ENCODE measurements at places on chromosomes 6 and 20.

DNA sequence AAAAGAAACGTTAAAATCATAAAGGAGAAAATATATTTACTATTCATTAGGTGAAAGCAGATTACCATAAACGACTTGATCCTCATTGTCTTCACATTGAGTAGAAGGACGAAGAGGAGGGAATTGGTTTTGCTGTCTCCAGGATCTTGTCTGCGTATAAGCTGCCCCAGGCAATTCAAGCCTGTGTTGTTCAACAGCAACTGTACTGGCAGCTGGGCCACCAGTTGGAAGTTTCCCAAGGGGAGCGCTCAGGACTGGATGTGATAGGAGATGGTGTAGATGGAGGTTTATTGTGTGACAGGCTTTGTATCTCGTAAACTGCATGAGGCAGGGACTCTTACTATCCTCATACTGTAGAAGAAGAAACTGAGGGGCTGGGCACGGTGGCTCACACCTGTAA, 3.9 kb upstream of the FANCE start:
- no peak for DNase-seq

DNA sequence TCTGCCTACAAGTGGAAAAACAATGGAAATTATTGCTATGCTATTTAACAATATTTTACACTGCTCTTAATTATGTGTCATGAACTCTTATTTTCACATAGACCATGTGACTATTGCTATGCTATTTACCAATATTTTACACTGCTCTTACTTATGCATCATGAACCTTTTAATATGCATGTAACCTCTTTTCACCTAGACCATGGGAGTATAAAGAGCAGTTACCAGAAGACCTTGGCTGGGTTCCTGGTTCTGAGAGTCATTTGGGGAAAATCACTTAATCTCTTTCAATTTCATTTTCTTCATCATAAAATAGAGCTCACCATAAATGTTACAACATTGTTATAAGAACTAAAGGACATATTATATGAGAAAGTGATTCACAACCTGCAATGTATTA, 223.8 kb upstream of the RNF217 start:
- no peak for DNase-seq

DNA sequence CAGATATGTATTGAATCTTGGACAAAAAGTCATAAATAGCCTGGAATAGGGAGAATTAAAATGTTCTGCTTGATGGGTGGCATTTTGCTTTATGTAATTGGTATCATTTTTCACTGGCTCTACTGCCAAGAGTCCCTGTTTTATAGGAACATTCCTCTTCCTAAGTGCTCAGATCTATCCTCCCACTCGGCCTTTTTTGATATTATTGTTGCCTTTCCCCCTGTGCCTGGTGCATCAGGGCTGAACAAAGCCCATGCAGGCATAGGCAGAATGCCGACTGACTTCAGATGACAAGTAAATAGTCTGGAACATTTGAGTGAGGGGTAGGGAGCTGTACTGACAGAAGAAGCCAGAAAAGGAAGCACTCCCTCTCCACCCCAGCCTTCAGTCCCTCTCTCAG, 127.0 kb downstream of the PKHD1 start:
- no peak for DNase-seq

DNA sequence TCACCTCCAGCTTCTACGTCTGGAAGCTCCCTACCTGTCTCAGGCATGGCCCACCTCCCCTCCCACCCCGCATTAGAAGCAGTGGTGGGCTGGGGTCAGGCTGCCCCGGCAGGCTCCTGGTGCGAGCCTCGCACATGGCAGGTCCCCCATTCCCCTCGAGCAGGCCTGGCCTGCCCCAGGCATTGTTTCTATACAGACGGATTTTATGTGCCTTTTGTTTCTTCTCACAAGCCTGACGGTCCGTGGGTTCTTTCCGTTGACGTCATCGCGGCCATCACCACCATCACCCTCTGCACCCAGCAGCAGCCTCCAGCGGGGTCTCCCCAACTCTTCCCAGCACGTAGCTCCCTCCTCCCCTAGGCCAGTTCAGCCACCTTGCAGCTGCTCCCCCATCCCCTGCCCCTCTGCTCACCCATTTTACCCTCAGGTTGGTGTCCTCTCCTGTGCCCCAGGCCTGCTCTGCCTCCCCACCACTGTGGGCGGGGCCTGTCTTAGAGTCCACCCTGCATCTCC, 4.6 kb downstream of the CST7 start:
- no peak for DNase-seq

- no peak for DNase-seq
Observed at GRCh38 chr6:138667408-138667807, 106.2 kb upstream of the CCDC28A start.

GRCh38 chr6:166442131-166442685, 59.5 kb upstream of the MPC1 start:
- DNase-seq = no peak

DNA sequence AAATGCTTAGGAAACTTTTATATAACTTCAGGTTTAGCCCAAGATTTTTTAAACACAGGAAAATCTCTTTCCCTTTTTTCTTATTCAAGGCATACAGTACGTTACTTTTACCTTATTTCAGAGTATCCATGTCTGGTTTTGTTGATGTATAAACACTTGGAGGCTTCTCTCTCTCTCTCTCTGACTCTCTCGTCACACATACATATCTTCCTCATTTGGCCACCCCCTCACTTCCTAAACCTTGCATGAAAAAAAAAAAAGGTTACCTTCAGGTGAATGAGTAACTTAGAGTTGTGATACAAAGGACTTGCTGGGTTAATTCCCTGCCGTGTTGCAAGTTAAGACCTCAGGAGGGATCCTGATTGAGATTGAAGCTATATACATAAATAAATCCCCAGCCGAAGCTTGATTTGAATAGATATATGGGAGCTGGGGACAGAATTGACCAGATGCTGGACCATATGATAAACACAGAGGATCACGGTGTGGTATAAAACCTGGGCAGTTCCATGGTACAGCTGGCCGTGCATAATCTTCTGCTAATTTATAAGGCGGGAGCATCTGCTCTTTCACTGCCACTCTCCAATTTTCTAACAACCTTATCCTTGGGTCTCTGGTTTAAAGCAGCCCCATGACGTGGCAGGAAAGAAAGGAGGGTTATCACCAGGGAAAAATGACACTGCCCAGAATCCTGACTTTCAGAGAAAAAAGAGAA, 55.1 kb upstream of the IL20RA start:
- DNase-seq = no peak

DNA sequence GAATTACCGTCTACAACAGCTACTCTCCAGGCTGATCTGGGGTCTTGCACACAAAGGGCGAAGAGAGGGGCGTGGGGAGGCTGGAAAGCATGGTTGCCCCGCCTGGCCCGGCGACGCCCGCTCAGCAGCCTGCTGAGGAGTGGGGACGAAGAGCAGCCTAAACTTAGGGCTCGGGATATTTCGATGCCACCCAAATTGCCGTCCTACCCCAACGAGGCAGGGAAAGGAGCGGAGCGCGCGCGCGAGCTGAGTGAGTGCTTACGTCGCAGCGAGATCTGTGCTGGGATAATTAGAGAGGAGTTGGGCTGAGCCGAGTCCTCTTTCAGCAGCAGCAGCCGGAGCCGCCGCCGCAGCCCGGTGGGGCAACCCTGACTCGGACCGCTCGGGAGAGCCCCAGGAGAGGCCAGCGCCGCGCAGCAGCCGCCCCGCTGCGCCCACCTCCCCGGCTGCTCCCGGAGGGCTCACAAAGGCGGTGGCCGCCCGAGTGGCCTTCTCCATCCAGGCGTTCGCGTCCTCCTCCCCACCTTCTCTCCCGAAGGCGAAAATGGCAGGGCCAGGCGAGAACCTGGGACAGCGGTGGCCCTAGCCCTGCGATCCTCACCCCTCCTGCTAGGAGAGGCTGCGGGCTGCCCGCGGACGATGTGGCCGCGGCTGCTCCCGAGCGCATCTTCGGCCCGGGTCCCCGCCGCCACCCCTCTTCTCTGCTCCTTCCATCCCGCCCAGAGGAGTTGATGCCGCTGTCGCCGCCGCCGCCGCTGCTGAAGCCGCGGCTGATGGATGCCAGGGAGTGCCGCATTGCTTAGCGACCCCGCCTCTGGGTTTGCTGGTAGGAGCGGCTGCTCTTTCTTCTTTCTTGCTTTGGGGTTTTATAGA, at the start of gene CLVS2:
Gene CLVS2 (plus strand): TSS at position 315 of the 873 bp plus-strand sequence. CDS start 1,543 bp downstream, outside the sequence.
- no peak for DNase-seq

GRCh38 chr20:61026173-61026572, 225.9 kb upstream of the CDH4 start:
- DNase-seq = no peak
